ENCODE measurements at places on chromosomes 4 and X. TPM values are rescaled to one million over a fixed set of nuclear protein-coding genes. Genes with fewer than 3 reads are reported as not detected.

Gene HOPX
- not detected for total RNA-seq

Gene SPANXC
- total RNA-seq: 0.44 TPM

Gene F9
- not detected for total RNA-seq

Gene C1QTNF7
- not detected for total RNA-seq

Gene GPRASP1
- total RNA-seq: 0.32 TPM

Gene NAP1L5
- 1.8 TPM for total RNA-seq

Gene AFP
- total RNA-seq: 2.2 TPM

Gene DMRTC1
- total RNA-seq: not detected

Gene KLB
- 0.08 TPM for total RNA-seq

Gene UGT2B11
- total RNA-seq: 0.12 TPM

Gene POLN
- total RNA-seq: 0.60 TPM

Gene FDCSP
- not detected for total RNA-seq

Gene YY2
- total RNA-seq: 2.8 TPM

Gene FAM236D
- total RNA-seq: not detected

Gene SOD3
- not detected for total RNA-seq

Gene AFM
- not detected for total RNA-seq

Gene HCCS
- total RNA-seq: 57.6 TPM

Measured in A549 treated with CORT108297 at 1 μM for 4 hours (cell line).